ENCODE measurements at places on chromosomes 6 and 20. TPM values are rescaled to one million over a fixed set of nuclear protein-coding genes. Genes with fewer than 3 reads are reported as not detected.

DNA sequence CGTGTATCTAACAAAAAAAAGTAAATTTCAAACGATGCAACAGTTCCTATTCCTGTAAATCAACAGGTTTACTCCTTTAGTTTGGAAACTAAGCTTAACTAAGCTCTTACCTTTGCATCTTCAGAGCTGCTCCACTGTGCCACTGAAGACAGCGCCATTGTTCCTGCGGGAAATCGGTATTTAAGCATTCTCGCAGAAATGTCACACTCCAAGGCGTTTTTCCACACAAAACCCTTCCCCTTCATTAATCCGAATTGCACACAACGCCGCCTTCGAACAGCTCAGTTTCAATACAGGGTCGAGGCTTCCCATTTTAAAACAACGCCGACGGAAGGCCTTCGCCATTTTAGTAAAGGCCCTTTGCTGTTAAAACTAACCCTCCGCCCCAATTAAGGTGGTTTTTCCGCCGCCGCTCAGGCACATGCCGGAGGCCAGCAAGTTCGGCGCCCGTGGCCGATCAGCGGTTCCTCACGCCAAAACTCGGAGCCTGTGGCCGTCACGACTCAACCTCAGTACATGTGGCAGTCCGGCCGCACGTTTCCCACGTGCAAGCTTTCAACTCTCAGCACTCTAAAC lies 35.4 kb upstream of the SYNCRIP start:
- H3K36me3 ChIP-seq: no peaks in the 10 kb centered on the region
- H3K27ac ChIP-seq: peak overlapping the region; percentile 98
- DNase-seq: no peak
- no peaks in the 10 kb centered on the region for H3K27me3 ChIP-seq
- H3K4me1 ChIP-seq: peaks cover 24% of the 10 kb centered on the region

- DNase-seq: no peak
- no peaks in the 10 kb centered on the region for H3K27me3 ChIP-seq
- H3K36me3 ChIP-seq: no peaks in the 10 kb centered on the region
- no peak overlapping the region for H3K4me3 ChIP-seq
- H3K27ac ChIP-seq: no peak overlapping the region
Measured at GRCh38 chr6:37033255-37033654, 27.8 kb downstream of the FGD2 start.

Gene FAM217B
- 2.8 TPM for total RNA-seq

- no peak overlapping the region for H3K4me3 ChIP-seq
- H3K27me3 ChIP-seq: no peaks in the 10 kb centered on the region
- DNase-seq: no peak
- peaks cover 10% of the 10 kb centered on the region for H3K4me1 ChIP-seq
- no peaks in the 10 kb centered on the region for H3K36me3 ChIP-seq
Measured at GRCh38 chr6:69732045-69732444, 64.8 kb downstream of the LMBRD1 start.

GRCh38 chr6:147103694-147104093 lies 100.5 kb upstream of the STXBP5 start:
- no peak overlapping the region for H3K27ac ChIP-seq
- H3K27me3 ChIP-seq: no peaks in the 10 kb centered on the region
- no peak overlapping the region for H3K4me3 ChIP-seq
- H3K36me3 ChIP-seq: no peaks in the 10 kb centered on the region
- DNase-seq: no peak

- no peak overlapping the region for H3K27ac ChIP-seq
- H3K27me3 ChIP-seq: no peaks in the 10 kb centered on the region
- no peaks in the 10 kb centered on the region for H3K4me1 ChIP-seq
Measured at GRCh38 chr6:80457439-80457933, 351.0 kb downstream of the BCKDHB start.

- no peaks in the 10 kb centered on the region for H3K36me3 ChIP-seq
Measured at GRCh38 chr20:17646961-17647301, 35.1 kb downstream of the RRBP1 start.

DNA sequence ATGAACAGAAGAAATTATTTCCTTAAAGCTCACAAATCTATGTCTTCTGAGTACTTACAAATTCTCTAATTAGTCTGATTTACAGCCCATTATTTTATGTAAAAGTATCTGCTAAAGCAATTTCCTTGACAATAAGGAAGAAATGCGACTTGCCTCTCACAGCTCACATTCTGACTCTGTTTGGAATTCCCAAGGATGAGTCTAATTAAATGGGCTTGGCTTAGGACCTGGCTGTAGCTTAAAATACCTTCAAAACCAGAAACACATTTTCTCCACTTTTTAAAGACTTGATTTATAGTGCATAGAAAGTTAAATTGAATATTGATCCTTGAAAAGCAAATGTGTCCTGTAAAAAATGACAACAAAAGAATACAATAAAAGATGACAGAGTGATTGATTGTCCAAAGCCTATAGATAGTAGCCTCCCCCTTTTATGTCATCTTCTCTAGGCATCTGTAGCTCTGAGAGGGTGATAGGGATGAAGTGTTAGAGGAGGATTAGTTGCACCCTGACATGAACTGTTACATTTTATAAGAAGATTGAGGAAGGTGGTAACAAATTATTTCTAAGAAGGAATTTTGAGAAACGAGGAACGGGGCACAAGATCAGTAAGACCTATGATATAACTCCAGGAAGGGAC lies 118.9 kb downstream of the MACROD2 start:
- no peak for DNase-seq
- H3K36me3 ChIP-seq: no peaks in the 10 kb centered on the region
- no peaks in the 10 kb centered on the region for H3K4me1 ChIP-seq
- no peaks in the 10 kb centered on the region for H3K27me3 ChIP-seq

Gene KCNK17
- total RNA-seq: not detected

- H3K36me3 ChIP-seq: no peaks in the 10 kb centered on the region
- DNase-seq: no peak
- no peak overlapping the region for H3K27ac ChIP-seq
- no peak overlapping the region for H3K4me3 ChIP-seq
- no peaks in the 10 kb centered on the region for H3K4me1 ChIP-seq
- H3K27me3 ChIP-seq: no peaks in the 10 kb centered on the region
Measured at GRCh38 chr6:9236443-9236842, 801.1 kb upstream of the SLC35B3 start.

Gene GSTA2
- total RNA-seq: not detected

Gene TNXB
- total RNA-seq: 37.0 TPM

Gene CST7
- total RNA-seq: not detected

DNA sequence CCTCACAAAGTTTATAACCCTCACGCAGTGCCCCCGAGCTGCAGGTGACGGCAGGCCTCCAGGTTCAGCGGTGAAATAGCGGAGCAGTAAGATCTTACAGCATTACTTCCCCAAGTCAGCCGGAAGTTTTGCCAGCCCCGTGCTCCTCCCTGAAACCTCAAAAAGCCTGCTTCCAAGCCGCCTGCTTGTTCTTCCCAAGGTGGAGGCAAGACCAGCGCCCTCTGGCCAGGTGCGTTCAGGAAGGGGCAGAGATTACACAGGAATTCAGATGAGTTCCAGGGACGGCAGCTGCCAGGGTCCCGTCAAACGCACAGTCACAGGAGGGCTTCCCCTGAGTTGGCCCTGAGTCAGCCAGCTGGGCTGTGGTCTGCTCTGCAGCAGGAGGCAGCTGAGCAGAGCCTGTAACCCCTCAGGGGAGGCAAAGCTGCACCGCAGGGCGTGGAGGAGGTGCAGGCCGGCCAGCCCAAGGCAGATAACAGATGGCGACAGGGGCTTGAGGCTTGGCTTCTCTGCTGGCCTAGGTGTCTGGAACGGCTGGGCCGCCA lies 124.1 kb upstream of the RPS6KA2 start:
- H3K4me1 ChIP-seq: no peaks in the 10 kb centered on the region
- no peak for DNase-seq
- H3K27ac ChIP-seq: no peak overlapping the region
- H3K27me3 ChIP-seq: peaks cover 2% of the 10 kb centered on the region

Gene SLC22A3
- total RNA-seq: 61.8 TPM

GRCh38 chr20:21632031-21632734 lies 73.3 kb upstream of the PAX1 start:
- H3K4me1 ChIP-seq: no peaks in the 10 kb centered on the region
- no peak overlapping the region for H3K27ac ChIP-seq
- peaks cover 4% of the 10 kb centered on the region for H3K27me3 ChIP-seq
- DNase-seq: no peak
- no peak overlapping the region for H3K4me3 ChIP-seq

GRCh38 chr6:167122827-167123657 lies at the start of gene CCR6:
CCR6 (plus strand) TSS chr6:167123096; CDS start chr6:167136135, 13,039 bp downstream.
- peaks cover 3% of the 10 kb centered on the region for H3K27me3 ChIP-seq
- no peak within 1 kb of the TSS for H3K4me3 ChIP-seq
- no peak within 1 kb of the TSS for H3K27ac ChIP-seq
- no peaks in the 10 kb centered on the region for H3K4me1 ChIP-seq
- DNase-seq: no peak

Gene SLC22A1
- total RNA-seq: 0.89 TPM
